IMR-90 (cell line): ENCODE measurements at places on chromosomes 3 and 15.

GRCh38 chr3:144821583-144821982 is 850.0 kb downstream of the DIPK2A start:
- H3K36me3 ChIP-seq, result no peaks in the 10 kb centered on the region
- no peak overlapping the region for H3K27ac ChIP-seq
- H3K4me1 ChIP-seq, result no peaks in the 10 kb centered on the region
- DNase-seq, result peak; percentile 1
- no peaks in the 10 kb centered on the region for H3K27me3 ChIP-seq

- no peak overlapping the region for H3K27ac ChIP-seq
- peaks cover 8% of the 10 kb centered on the region for H3K36me3 ChIP-seq
- H3K27me3 ChIP-seq, result no peaks in the 10 kb centered on the region
- H3K4me3 ChIP-seq, result no peak overlapping the region
Measured at GRCh38 chr15:42796955-42797782, 60.2 kb upstream of the CDAN1 start.

- H3K27me3 ChIP-seq, result no peaks in the 10 kb centered on the region
- H3K4me1 ChIP-seq, result no peaks in the 10 kb centered on the region
- DNase-seq, result no peak
Measured at GRCh38 chr3:54703923-54704322, 223.9 kb downstream of the LRTM1 start.

DNA sequence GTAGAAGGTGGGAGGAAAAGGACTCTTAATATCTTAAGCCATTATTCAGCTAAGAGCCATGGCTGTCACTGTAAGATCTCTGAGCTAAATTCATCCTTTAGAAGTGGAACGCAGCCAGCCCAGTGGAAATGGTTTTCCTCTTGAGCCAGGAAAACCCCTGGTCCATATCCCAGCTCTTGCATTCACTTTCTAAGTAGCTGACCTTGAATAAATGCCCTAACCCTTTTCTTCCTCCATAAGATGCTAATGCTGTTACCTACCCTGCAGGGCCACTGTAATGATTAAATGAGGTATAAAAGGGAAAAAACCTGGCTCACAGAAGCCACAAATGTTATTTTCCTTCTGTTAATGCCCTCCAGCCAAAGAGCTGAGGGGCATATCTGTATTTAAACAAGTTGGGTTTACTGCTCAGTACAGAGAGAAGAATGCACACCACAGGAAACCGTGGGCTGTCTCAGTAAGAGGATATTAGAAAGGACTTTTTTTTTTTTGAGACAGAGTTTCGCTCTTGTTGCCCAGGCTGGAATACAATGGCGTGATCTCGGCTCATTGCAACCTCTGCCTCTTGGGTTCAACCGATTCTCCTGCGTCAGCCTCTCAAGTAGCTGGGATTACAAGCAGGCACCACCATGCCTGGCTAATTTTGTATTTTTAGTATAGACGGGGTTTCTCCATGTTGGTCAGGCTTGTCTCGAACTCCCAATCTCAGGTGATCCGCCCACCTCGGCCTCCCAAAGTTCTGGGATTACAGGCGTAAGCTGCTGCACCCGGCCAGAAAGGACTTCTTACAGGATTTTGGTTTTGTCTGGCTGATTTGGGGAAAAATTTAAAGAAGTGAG is 6.8 kb downstream of the UBL7 start:
- H3K4me3 ChIP-seq, result no peak overlapping the region
- H3K36me3 ChIP-seq, result peaks cover 31% of the 10 kb centered on the region
- no peaks in the 10 kb centered on the region for H3K27me3 ChIP-seq
- no peak overlapping the region for H3K27ac ChIP-seq
- H3K4me1 ChIP-seq, result peaks cover 2% of the 10 kb centered on the region; the same call in 1 of the 2 replicates

DNA sequence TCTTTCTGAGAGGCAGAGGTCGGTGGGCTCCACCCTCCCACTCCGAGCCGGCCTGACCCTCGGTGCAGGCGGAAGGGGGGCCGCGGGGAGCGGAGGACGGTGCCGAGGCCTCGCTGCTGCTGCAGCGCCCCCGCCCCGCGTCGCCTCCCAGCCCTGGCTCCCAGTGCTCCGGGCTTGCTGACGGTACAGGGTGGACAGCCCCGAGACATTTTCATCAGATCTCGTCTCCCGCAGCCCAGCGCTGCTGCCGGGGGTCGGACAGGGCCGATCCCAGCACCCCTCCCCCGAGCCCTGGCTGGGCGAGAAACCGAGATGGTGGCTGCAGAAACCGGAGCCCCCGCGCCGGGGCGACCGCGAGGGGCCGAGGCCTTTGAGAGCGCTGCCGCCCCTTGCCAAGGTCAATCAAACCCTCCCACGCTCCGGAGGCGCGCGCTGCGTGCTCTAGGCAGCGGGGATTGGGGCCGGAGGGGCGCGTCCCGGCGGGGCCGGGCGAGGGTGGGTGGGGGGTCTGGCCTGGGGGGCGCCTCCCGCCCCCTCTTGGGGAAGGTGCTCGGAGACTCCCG is 42.5 kb downstream of the EPHB3 start:
- H3K36me3 ChIP-seq, result no peaks in the 10 kb centered on the region
- no peaks in the 10 kb centered on the region; the same call in 1 of the 2 replicates for H3K4me1 ChIP-seq
- peaks cover 66% of the 10 kb centered on the region for H3K27me3 ChIP-seq
- peak overlapping the region; percentile 9; the same call in 1 of the 2 replicates for H3K4me3 ChIP-seq
- DNase-seq, result no peak
